ENCODE measurements at places on chromosomes 5 and 9.

GRCh38 chr9:136572003-136572827 lies 26.4 kb upstream of the NOTCH1 start:
- DNase-seq: peak; percentile 20

GRCh38 chr9:37248651-37249163 lies 128.3 kb downstream of the ZCCHC7 start:
- no peak for DNase-seq

- no peak for DNase-seq
Measured at GRCh38 chr5:73337586-73338255, 110.9 kb downstream of the FOXD1 start.

- no peak for DNase-seq
Measured at GRCh38 chr5:112663146-112663545, 74.5 kb upstream of the APC start.

- DNase-seq: no peak
Measured at GRCh38 chr9:120531683-120532300, 48.2 kb downstream of the CDK5RAP2 start.

DNA sequence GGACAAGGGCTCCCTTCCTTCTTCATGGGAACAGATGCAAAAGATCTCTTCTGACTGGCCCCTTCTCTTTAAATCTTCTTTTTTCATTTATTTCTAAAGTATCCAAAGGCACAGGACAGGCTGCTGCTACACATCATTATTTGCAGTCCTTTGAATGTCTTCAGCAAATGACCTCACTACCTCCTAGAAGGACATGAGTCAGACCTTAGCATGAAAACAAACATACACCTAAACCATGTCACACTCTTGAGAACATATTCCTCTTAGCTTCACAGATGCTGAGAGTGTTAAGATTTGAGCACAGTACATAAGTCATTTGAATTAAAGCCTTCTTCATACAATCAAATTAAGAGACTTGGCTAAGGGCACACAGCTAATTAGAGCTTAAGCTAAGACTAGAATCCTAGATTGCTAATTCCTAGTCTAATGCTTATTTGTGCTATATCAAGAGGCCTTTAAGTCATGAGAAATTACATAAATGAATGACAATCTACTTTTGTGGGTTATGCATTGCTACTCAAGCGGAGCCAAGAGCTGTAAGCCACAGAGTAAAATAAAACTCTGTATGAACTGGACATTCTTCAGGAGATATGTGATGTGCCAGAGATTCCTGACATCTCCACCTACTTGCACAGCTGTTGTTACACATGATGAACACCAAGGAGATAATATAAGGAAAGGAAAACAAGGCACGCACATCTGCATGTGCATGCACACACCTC lies 109.1 kb upstream of the PTGER4 start:
- DNase-seq: no peak

GRCh38 chr5:56176155-56176798 lies 56.9 kb downstream of the ANKRD55 start:
- no peak for DNase-seq

GRCh38 chr5:102591650-102592049 lies 92.8 kb upstream of the SLCO6A1 start:
- no peak for DNase-seq

- DNase-seq: no peak
Measured at GRCh38 chr5:144141585-144141984, 28.9 kb downstream of the YIPF5 start.

DNA sequence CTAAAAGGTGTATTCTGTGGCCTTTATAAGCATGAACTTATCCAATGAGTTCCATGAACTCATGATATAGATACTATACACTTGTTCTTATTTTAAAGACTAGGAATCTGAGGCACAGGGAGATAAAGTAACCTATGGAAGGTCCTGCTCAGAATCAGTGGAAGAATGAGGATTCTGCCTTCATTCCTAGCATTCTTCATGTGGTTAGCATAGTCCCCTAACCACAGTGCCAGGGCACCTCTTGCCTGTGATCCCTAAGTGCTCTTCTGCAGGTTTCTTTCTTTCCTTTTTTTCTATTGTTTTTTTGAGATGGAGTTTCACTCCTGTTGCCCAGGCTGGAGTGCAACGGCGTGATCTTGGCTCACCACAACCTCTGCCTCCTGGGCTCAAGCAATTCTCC lies 174.1 kb downstream of the C9orf152 start:
- DNase-seq: no peak

- no peak for DNase-seq
Measured at GRCh38 chr5:115369430-115370144, 73.1 kb upstream of the CCDC112 start.

GRCh38 chr9:138025908-138026307 lies 148.3 kb downstream of the CACNA1B start:
- DNase-seq: no peak

DNA sequence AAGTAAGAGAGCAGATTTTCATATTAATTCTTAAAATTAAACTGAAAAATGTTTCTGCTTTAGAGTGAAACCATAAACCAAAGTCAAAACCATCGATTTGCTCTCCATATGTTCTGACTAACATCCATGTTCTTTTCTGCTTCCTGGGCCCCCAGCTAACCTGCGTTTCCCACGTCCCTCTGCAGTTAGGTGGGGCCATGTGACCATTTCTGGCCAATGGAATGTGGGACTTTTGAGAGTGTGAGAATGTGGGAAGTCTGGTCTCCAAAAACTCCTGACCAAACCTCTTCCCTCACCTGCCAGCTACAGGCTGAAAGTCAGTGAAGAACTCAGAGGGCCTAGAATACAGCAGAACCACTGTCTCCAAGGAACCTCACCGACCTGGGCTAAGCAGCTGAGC lies 44.9 kb downstream of the ANKH start:
- DNase-seq: no peak

GRCh38 chr9:3980771-3981170 lies 319.1 kb downstream of the GLIS3 start:
- no peak for DNase-seq

- peak; percentile 49 for DNase-seq
Measured at GRCh38 chr5:111398013-111398412, 114.3 kb downstream of the STARD4 start.

- DNase-seq: no peak
Measured at GRCh38 chr9:101472891-101473290, 37.3 kb upstream of the ALDOB start.

GRCh38 chr9:106467113-106467864 lies 395.7 kb upstream of the ZNF462 start:
- no peak for DNase-seq

DNA sequence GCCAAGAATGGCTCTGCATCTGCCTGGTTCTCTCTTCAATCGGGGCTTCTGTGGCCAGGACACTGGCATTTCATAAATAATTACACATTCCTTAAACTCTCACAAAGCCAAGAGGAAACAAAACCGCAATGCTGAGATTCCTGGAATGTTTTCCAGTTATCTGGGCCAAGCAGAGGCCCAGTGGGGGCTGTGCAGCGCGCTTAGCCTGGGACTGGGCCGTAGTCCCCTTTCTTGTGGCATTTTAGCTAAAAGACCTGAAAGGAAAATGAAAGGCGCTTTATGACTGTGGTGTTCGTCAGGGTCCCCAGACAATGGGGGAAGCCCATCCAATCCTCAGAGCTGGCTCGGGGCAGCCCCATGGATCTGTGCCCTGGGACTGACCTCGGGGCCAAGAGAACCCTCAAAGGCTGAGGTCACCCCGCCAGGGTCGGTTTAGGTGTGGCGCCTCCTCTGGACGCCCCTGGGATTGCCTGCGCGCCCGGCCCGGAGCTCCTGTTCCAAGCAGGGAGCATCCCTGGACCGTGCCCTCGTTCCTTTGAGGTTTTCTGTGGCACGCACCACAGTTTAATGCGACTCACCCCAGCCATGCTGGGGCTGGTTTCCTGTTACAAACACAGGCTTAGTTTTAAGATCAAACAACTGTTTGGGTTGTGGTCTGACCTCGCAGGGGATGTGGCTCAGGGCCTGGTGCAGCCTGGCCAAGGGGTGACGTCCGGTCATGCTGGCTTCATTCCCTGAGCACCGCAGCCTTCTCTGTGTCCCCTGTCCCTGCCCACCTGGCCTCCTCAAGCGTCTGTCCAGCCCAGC lies 51.5 kb upstream of the NKD2 start:
- no peak for DNase-seq

- DNase-seq: no peak
Measured at GRCh38 chr9:117523531-117524153, 108.8 kb upstream of the ASTN2 start.

GRCh38 chr5:167639766-167640165 lies 651.7 kb upstream of the WWC1 start:
- no peak for DNase-seq

DNA sequence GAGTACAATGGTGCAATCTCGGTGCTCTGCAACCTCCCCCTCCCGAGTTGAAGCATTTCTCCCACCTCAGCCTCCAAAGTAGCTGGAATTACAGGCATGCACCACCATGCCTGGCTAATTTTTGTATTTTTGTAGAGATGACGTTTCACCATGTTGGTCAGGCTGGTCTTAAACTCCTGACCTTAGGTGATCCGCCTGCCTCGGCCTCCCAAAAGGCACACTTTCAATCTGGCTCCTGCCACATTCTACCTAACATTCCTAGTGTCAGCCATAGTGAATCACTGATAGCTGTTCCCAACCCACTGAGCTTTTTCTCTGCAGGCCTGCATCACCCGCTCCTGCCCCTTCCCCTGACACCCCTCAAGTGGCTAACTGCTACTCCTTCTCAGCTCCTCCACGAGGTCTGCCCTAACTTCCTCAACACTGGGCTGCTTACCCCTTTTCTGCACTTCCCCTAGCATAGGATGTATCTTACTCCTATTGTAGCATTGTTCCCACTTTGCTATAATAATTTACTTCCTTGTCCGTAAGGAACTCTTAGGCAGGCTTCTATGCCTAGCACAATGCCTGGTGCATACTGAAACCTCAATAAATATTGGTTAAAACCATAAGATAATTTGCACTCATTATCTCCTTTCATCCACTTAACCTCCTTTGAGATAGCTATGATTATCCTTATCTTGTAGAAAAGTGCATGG lies 42.0 kb upstream of the LIFR start:
- no peak for DNase-seq

DNA sequence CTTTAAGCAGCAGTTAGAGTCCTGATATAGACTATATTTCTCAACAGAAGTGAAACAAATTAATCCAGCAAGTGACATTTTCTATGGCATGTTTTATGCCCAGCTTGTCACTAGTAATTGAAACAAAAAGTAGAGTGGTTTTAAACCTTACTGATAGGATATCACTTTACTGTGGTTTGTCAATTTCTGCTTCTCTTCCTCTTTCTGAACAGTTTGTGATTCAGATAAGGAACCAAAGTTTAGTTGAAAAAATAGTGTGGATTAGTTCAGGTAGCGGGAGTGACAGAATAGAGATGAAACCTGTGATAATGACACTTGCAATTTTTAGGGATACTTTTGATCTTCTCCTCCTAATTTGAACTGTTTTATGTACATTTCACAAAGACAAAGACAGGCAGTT lies 485.7 kb upstream of the EDIL3 start:
- no peak for DNase-seq

DNA sequence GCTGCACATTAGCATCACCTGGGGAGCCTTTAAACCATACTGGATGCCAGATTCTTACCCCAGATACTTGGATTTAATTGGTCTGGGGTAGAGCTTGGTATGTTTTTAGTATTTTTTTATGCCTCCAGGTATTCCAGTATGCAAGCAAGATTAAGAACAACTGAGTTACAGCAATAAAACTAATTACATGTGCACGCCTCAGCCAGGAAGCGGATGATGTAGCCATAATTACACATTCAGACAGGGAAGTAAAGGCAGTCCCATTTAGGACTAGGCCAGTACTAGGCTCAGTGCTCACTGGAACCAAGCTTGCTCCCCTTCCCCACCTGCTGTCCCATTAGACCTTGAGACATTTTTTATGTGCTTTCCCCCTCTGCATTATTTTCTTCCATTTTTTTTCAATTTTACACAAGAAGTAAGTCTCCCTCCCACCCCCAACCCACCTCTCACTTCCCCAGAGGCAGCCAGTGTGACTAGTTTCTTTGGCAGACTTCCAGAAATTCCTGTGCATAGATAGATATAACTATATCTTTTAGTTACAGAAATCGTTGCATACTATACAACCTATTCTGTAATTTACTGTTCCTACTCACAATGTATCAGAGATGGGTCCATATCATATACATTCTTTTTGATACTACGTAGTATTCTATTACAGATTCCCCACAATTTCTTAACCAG lies 7.1 kb upstream of the GNAQ start:
- no peak for DNase-seq

DNA sequence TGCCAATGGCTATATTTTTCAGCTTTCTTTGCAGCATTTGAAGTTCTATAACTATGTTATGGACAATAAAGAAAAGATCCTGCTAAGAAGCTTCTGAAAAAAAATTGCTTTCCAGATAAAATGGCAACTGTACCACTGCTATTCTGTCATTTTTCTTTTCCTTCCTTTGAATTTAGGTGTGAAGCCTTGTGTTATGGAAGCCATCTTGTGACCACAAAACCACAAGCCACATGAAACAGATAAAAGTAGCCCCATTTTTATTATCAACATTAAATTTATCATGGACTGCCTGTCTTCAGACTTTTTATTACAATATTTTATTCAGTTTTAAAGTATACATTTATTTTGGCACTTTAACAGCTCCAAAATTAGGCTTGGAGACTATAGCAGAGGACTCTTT lies 289.9 kb upstream of the ACTBL2 start:
- DNase-seq: peak; percentile 52

- DNase-seq: no peak
Measured at GRCh38 chr5:40416098-40416497, 263.6 kb upstream of the PTGER4 start.

- no peak for DNase-seq
Measured at GRCh38 chr5:172953776-172954675, 5.2 kb upstream of the RPL26L1 start.

DNA sequence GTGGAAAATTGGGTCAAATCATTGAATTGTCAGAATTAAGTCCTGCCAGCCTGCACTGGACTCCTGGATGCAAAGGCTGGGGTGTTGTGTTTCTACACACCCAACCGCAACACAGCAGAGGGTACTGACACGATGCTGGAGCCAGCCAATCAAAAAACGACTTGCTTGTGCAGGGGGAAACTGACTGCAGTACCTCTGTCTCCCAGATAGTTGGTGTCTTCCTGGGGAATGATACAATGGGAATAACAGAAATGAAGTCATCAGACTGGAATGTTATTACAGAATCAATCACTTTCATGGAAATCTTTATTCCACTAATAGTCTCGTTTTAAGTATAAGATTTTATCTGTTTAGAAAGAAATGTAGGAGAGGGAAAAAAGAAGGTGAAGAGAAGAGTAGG lies 330.3 kb downstream of the MLLT3 start:
- no peak for DNase-seq

- DNase-seq: no peak
Measured at GRCh38 chr5:138051441-138052296, 18.8 kb upstream of the FAM13B start.

- DNase-seq: no peak
Measured at GRCh38 chr9:136562746-136563495, 17.1 kb upstream of the NOTCH1 start.

DNA sequence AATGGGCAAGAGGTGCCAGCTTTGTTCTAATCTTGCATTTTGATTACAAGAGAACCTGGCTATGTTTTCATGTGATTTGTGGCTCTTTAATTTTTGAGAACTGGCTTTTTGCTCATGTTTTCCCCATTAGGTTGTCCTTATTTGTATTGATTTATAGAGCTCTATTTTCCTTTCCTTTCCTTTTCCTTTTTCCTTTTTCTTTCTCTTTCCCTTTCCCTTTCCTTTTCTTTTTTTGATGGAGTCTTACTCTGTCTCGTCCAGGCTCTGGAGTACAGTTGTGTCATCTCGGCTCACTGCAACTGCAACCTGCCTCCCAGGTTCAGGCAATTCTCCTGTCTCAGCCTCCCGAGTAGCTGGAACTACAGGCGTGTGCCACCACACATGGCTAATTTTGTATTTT lies 55.5 kb downstream of the GPBP1 start:
- no peak for DNase-seq
